Activated CD4-positive, alpha-beta T cell treated with anti-CD3 and anti-CD28 coated beads for 48 hours (primary cell): ENCODE measurements at places on chromosomes 2 and 18.

DNA sequence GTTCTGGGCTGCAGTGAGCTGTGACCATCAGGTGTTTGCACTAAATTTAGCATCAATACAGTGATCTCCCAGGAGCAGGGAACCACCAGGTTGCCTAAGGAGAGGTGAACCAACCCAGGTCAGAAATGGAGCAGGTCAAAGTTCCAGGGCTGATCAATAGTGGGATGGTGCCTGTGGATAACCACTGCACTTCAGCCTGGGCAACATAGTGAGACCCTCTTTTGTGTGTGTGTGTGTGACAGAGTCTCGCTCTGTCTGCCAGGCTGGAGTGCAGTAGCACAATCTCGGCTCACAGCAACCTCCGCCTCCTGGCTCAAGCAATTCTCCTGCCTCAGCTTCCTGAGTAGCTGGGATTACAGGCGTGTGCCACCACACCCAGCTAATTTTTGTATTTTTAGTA, 163.7 kb upstream of the SERTAD2 start:
- no peak for DNase-seq

GRCh38 chr18:48090702-48091101, 160.2 kb upstream of the SMAD2 start:
- no peak for DNase-seq

DNA sequence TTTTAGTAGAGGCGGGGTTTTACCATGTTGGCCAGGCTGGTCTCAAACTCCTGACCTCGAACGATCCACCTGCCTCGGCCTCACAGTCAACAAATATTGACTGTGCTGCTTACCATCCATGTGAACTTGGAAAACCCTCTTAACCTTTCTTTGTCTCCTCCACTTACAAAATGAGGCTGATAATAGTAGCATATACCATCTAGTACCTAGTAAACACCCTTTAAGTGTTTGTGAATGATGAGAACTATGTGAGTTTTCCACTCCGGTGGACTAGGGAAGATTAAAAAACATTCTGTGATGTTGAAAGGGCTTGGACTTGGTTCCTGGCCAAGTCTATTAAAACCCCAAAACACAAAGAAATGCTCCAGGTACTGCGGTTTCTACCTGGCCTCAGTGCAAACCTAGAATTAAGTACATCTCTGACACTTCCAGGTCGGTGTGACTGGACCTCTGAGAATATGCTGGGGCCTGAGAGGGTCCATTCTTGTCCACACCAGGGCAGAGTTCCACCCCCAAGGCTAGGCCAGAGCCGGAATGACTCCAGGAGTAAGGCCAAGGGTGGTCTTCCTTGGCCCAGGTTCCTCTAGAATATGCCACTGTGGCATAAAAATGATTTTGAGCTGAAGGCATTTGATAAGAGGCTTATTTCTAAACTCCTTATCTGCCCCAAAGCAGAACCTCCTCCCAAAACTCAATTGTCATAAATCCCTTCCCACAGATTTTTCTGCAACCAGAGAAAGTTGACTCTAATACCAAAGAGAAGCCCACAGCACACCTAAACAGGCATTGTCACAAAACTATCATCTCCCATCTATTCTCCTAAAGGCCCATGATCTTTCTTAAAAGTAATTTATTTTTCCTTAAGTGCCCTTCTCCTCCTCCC, 217.5 kb downstream of the TGIF1 start:
- DNase-seq, result no peak

DNA sequence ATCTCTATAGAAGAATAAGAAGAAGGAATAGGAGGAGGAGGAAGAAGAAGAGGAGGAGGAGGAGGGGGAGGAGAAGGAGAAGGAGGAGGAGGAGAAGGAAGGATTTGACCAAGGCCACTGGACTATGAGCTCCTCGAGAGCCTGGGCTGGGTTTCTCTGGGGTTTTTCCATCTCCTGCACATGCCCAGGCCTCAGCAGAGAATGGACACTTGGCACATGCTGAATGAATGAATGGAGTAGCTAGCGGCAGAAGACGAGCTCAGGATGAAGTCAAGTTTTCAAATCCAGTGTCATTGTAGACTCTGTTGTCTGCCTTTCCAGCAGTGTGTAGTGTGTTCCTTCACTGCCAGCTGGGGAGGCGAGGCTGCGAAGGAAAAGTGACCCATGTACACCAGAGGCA, 2.2 kb downstream of the MYO7B start:
- DNase-seq, result no peak

GRCh38 chr2:218713922-218714321, 3.3 kb downstream of the TTLL4 start:
- DNase-seq, result no peak

GRCh38 chr2:198571393-198571792, 767.0 kb downstream of the PLCL1 start:
- no peak for DNase-seq
